ENCODE measurements at places on chromosomes 12 and 14. TPM values are rescaled to one million over a fixed set of nuclear protein-coding genes. Genes with fewer than 3 reads are reported as not detected.

SYT1 gene
- 0.10 TPM for total RNA-seq

CMA1 gene
- total RNA-seq: not detected

FOXM1 gene
- total RNA-seq: 85.6 TPM

NXPH4 gene
- total RNA-seq: 17.1 TPM

ST8SIA1 gene
- total RNA-seq: 2.5 TPM

CLECL1 gene
- total RNA-seq: not detected

TAS2R43 gene
- not detected for total RNA-seq

TNS2 gene
- total RNA-seq: 32.5 TPM

PWP1 gene
- total RNA-seq: 52.9 TPM

SLC10A1 gene
- total RNA-seq: not detected

LRRC43 gene
- total RNA-seq: not detected

GLIPR1L2 gene
- total RNA-seq: 0.10 TPM

NABP2 gene
- 78.3 TPM for total RNA-seq

DHRS7 gene
- 64.8 TPM for total RNA-seq

TTC9 gene
- 0.80 TPM for total RNA-seq

CRY1 gene
- total RNA-seq: 11.5 TPM

TMEM179 gene
- total RNA-seq: 0.34 TPM

REM2 gene
- not detected for total RNA-seq

ANKS1B gene
- total RNA-seq: not detected

PPHLN1 gene
- 66.2 TPM for total RNA-seq

CELA1 gene
- not detected for total RNA-seq

A2M gene
- total RNA-seq: not detected

GDF3 gene
- total RNA-seq: not detected

GXYLT1 gene
- 12.8 TPM for total RNA-seq

VRK1 gene
- 47.0 TPM for total RNA-seq

SLC5A8 gene
- not detected for total RNA-seq

DNAAF2 gene
- 26.1 TPM for total RNA-seq

MYO1H gene
- total RNA-seq: not detected

TRIM9 gene
- total RNA-seq: 1.8 TPM

TCL1A gene
- total RNA-seq: 0.35 TPM

P3H3 gene
- total RNA-seq: 31.7 TPM

RDH12 gene
- 0.29 TPM for total RNA-seq

FGF6 gene
- total RNA-seq: not detected

ANKRD33 gene
- total RNA-seq: not detected

MANSC4 gene
- total RNA-seq: not detected

NKX2-1 gene
- not detected for total RNA-seq

PIANP gene
- 0.45 TPM for total RNA-seq

ISM2 gene
- not detected for total RNA-seq

Measured in HT1080 (cell line).